ENCODE measurements at places on chromosomes 3 and 15.

GRCh38 chr3:114974387-114974786 is 172.7 kb downstream of the ZBTB20 start:
- DNase-seq: no peak

DNA sequence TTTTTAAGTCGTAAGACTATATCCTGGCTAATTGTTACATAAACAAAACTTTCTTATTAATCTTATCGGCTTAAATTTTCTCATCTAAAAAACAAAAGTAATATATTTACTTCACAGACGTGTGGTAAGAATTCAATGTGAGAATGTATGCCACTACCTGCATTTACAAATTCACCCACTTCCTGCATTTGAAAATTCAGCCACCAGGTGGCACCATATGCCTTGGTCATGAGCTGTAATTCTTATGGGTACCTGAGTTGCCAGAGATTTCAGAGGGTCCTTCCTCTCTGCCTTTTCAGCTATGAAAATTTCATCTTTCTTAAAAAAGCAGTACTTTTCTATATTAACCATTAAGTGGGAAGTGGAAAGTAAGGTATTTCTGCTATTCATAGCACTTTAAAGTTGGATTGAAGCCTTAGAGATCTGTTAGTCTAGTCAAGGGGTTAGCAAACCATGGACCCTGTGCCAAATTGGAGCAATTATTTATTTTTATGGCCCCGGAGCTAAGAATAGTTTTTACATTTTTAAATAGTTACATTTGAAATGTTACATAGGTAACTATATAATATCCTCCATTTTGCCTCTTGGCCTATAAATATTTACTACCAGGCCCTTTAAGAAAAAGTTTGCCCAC is 127.8 kb downstream of the HCN4 start:
- DNase-seq: peak; percentile 58

GRCh38 chr15:99307735-99308134 is 56.5 kb downstream of the LRRC28 start:
- DNase-seq: no peak

DNA sequence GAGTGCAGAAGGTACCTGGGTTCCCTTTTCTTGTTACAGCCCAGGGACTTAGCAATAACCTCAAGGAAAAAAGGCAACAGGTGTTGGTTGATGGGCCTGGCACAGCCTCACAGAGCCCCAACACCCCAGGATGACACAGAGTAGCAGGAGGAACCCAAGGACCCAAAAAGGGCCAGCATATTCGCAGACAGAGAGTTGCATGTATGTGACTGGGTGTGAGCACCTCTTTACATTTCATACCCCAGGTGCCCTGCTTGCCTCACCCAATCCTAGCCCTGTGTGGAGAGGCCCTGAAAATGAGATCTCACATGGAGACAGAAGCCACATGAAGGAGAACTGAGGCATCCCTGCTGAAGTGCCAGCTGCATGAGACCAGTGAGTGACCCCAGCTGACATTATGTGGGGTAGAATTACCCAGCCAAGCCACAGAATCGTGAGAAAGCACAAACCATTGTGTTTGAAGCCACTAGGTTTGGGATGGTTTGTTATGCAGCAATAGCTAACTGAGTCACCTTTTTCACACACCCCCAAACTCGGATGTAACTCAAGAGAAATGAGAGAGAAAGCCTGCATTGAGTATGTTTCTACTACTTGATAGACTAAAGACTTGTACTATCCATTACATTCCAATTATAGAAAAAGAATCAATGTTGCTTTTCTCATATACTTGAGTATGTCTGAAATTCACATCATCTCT is 26.2 kb upstream of the HHATL start:
- DNase-seq: no peak

- no peak for DNase-seq
Measured at GRCh38 chr3:48648188-48648850, 13.1 kb upstream of the SLC26A6 start.

DNA sequence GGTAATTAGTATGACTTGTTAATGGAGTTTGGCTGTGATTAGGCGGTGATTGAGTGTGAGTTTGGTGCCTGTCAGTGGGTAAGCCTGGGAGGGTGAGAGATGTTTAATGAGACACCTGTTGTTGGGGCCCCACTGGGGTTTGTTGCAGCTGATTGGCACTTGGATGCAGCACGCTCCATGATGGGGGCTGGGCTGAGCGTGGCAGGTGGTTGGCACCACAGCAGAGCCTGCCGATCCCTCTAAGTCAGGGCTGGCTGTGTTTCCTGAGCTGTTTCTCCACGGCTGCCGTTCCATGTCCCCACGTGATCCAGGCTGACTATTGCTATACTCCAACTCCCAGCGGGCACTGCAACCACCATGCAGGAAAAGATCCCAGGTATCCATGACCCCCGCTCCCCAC is 93.5 kb upstream of the ARRDC4 start:
- DNase-seq: no peak

- DNase-seq: no peak
Measured at GRCh38 chr3:11900824-11901223, 54.1 kb upstream of the TAMM41 start.

DNA sequence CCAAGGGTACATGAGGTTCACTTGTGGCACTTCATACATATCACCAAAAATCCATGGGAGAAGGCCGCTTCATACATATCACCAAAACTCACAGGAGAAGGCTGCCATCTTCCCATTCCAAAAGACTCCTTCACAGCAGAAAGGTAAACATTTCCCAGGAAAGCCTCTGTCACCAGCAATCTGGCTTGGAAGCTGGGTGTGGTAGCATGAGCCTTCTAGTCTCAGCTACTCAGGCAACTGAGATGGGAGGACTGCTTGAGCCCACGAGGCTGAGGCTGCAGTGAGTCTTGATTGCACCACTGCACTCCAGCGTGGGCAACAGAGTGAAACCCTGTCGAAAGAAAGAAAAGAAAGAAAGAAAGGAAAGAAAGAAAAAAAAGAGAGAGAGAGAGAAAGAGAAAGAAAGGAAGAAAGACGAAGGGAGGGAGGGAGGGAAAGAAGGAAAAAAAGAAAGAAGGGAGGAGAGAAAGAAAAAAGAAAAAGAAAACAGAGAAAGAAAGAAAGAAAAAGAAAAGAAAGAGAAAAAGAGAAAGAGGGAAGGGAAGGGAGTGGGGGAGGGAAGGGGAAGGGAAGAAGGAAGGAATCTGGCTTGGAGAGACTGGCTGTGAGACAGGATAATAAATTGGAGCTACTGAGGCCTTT is 7.2 kb downstream of the LRIG1 start:
- no peak for DNase-seq

GRCh38 chr3:52458031-52458760 is 2.8 kb downstream of the NISCH start:
- DNase-seq: no peak

- DNase-seq: no peak
Measured at GRCh38 chr3:74518610-74519009, 95.8 kb downstream of the CNTN3 start.

GRCh38 chr15:33675246-33675645 is 293.1 kb upstream of the CHRM5 start:
- no peak for DNase-seq

DNA sequence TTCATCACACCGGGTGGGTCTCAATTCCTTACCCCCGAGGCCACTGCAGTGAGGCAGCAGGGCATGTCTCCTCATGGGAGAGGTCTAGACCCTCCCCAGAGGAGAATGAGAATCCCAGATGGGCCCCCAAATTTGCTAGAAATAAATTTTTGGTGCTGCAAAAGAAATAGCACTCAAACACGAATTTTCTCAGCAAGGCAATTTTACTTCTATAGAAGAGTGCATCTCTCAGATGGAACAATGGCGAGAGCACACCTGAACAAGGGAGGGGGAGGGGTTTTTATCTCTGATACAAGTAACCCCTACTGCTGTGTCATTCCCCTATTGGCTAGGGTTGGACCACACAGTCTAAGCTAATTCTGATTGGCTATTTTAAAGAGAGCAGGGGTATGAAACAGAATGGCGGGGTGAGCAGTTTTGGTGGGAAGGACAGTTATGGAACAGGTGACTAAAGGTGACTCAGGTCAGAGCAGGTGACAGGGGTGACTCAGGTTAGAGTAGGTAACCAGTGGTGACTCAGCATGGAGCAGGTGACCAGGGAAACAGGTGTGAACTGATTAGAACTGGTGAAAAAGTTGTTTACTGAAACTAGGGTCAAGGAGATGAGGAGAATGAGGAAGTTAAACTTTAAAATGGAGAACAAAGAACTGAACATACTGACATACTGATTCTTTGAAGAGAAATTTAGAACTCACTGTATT is 93.0 kb upstream of the WNT7A start:
- DNase-seq: no peak

GRCh38 chr3:186319945-186320344 is 42.1 kb downstream of the DGKG start:
- no peak for DNase-seq

GRCh38 chr3:2735392-2735894 is 374.7 kb downstream of the IL5RA start:
- DNase-seq: no peak

DNA sequence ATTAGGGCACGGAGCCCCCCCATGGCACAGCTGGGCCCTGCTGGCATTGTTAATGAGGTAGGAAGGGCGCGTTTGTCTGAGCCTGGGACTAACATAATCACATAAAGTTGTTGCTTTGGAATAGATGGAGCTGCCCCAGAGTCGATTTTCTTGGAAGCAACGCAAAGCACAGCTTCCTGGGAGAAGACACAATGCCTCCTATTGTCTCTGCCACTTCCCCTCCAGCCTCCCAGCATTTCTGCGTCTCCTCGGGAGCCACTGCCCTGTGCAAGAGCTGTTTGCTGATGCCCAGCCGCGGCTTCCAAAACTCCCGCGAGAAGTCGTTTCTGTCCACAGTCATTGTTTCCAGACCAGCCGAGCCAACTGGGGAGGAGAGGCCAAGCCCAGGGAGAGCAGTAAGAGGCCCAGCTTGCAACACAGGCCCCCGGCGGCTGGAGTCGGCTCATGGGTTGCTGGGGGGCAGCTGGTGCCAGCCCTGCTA is 18.1 kb upstream of the ALDH1A3 start:
- no peak for DNase-seq

DNA sequence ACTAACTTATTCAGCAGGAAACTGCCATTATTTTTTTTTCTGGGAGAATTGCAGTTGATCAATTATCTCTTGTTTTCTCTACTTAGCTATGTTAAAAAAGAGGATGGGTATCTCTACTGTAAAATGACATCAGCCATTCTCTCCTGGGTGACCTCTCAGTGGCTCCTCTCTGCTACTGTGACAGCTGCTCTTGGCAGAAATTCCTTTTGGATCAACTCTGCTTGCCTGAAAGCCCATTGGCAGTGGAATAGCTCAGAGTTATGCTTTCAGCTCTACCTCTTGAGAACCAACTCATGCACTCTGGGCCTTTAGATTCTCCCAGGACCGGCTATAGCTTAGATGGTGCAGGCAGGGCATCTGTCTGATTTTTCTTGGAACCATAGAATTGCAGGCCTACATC is 99.9 kb upstream of the GAP43 start:
- DNase-seq: no peak

DNA sequence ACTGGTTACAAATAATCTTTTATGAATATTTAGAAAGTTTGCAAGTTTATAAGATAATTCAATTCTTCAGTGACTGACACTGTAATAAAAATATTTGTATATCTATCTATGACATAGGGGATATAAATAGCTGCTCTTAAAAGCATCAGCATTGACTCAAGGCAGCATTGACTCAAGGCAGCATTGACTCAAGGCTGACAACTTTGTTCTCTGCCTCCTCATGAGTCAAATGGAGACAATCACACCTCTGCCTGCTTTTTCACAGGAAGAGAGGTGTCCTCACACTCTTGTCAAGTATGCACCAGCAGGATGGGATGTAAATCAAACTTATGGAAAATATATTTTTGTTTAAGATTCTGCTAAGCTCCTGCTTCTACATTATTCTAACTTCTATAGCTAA is 1173.1 kb downstream of the NSUN3 start:
- no peak for DNase-seq

- no peak for DNase-seq
Measured at GRCh38 chr15:41946970-41947369, 25.4 kb downstream of the EHD4 start.

DNA sequence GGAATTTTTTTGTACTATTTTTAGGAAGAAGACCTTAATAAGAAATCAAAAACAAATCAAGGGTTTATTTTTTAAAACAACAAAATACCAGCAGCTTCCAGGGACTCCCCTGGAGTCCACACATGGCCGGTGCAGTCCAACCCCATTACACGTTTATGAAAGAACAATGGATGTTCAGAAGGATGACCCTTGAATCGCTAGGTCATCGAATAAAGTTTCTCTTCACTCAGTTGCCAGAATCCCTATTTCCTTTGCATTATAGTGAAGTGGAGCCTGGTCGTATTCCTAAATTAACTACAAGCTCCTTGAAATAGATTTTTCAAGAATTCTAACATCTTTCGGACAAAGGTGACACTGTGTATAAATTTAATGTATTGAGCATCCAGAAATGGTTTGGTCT is 95.1 kb downstream of the BDH1 start:
- no peak for DNase-seq

DNA sequence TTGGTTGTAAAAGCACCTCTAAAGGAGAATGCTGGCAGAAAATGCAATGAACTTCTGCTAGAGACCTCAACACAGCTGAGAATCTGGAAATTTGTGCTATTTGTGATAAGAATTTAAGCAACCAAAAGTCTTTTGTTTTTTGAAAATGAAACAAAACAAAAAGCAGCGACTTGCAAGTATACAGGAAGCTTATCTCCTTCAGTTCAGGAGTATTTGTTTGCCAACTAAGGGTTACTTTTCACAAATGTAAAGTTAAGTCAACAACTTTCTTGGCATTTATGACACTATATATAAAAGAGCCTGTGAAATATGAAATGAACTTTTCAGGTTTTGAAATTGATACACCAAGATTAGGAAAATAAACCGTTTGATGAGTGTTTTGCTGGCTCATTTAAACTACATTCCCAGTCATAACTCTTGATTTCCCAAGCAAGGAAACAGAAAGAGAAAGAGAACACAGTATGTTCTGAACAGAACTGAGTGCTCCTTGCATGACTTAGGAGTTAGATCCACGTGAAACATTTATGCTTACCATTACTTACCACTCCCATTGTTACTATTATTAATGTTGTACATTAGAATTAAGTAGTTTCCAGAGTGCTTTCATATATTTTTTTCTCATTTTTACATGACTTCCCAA is 92.3 kb upstream of the COL8A1 start:
- DNase-seq: no peak

DNA sequence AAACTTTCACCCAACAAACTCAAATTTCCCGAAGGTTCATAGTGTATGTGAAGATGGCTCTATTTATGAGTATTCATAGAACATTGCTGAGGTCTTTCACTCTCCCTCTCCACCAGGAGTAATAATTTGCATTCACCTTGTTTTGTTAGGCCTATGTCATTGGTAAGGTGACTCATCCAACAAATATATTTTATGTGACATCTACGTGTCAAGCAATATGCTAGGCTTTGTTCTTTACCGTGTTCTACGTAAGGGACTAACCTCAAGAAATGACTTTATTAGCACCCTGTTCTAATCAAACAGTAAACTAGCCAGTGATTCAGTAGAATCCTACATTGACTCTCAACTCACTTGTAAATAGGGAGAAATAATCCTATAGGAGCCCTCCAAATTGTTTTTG is 334.4 kb downstream of the FGF12 start:
- no peak for DNase-seq

GRCh38 chr3:56421205-56421604 is 47.1 kb downstream of the ERC2 start:
- no peak for DNase-seq

Measured in stimulated activated CD4-positive, alpha-beta T cell treated with anti-CD3 and anti-CD28 coated beads, TNF-alpha, amount 100 ng/mL, for 1 hour (primary cell).